ENCODE measurements at places on chromosomes 2 and 18.
A peak's percentile ranks its signal among the peaks of the same experiment; 100 is the strongest.

- H3K27ac ChIP-seq, result no peak overlapping the region
- H3K4me1 ChIP-seq, result peaks cover 6% of the 10 kb centered on the region
- DNase-seq, result no peak
- no peak overlapping the region for H3K4me3 ChIP-seq
- peaks cover 10% of the 10 kb centered on the region for H3K36me3 ChIP-seq
Measured at GRCh38 chr2:201759567-201759966, 21.2 kb downstream of the ALS2 start.

DNA sequence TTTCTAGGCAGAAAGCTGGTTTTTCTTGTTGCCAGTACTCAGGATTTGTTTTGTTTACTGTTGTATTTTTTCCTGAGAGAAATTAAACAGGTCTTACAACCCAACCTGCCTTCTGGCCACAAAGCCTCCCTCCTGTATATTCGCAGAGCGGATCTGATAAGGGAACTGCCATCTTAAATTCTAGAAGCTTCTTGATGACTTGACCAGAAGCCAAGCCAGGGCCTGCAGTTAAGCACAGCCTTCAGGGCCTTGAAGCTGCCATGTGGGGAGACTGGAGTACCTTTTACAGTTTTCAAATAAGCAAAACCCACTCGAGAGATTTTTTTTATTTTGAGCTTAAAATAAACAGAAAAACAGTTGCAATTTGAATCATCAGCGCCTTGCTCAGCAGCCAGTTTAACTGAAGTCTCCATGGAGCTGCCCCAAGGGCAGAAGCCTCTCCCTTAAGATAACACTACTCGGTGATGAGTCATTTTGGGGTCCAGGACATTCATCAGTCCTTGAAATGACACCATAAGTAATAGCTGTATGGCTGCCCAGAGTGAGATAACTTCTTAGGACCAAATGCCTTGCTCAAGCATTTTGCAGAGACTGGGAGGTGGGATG, 51.5 kb upstream of the PHLPP1 start:
- H3K4me1 ChIP-seq, result peaks cover 15% of the 10 kb centered on the region
- DNase-seq, result peak; percentile 80
- no peaks in the 10 kb centered on the region for H3K27me3 ChIP-seq
- no peaks in the 10 kb centered on the region for H3K36me3 ChIP-seq

GRCh38 chr2:85259101-85259590, 68.6 kb downstream of the TGOLN2 start:
- DNase-seq, result peak; percentile 41
- peaks cover 21% of the 10 kb centered on the region for H3K4me1 ChIP-seq
- H3K27me3 ChIP-seq, result no peaks in the 10 kb centered on the region
- no peak overlapping the region for H3K27ac ChIP-seq
- H3K36me3 ChIP-seq, result no peaks in the 10 kb centered on the region

DNA sequence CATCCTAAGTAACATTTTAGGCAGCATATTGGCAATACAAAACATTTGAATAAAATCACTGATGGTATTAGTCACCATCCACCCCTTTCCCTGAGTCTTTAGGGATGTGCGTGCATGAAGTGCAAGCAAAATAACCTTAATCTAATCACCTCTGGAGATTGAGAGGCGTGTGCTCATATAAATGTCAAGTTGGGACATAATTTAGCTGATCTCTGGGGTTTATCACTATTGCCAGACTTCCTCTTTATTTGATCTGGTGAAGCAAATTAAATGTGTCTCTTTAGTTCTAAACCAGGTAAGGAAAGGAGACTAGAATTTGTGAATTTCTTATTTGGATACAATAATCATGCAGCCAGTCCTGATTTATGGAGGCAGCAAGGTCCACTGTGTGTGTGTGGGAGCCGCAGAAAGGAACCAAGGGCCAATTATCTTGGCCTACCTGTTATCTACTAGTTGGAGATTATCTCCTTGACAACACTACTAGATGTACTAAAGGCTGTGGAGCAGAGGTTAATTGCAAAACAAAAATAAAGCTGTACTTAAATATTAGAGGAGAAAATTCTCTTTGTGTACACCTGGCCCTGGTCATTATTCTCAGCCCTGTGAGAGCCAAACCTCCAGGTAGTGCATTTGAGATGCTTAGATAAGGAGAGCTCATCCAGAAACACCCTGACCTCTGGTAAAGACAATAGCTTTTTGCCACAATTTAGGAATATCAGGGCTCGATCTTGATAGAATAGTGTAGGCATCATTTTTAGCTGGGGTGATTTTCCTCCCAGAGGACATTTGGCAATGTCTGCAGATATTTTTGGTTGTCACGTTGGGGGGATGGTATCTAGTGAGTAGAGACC, 78.2 kb downstream of the HRH4 start:
- no peak overlapping the region for H3K27ac ChIP-seq
- H3K36me3 ChIP-seq, result no peaks in the 10 kb centered on the region
- H3K4me1 ChIP-seq, result no peaks in the 10 kb centered on the region
- H3K4me3 ChIP-seq, result no peak overlapping the region
- no peak for DNase-seq

GRCh38 chr2:120817136-120817955, 81.7 kb downstream of the GLI2 start:
- H3K27ac ChIP-seq, result no peak overlapping the region
- no peaks in the 10 kb centered on the region for H3K27me3 ChIP-seq
- no peak overlapping the region for H3K4me3 ChIP-seq
- peaks cover 12% of the 10 kb centered on the region for H3K4me1 ChIP-seq
- DNase-seq, result no peak

- no peaks in the 10 kb centered on the region for H3K27me3 ChIP-seq
- no peak overlapping the region for H3K4me3 ChIP-seq
- peaks cover 8% of the 10 kb centered on the region for H3K4me1 ChIP-seq
- no peaks in the 10 kb centered on the region for H3K36me3 ChIP-seq
Measured at GRCh38 chr2:13923823-13924222, 708.7 kb upstream of the LRATD1 start.

DNA sequence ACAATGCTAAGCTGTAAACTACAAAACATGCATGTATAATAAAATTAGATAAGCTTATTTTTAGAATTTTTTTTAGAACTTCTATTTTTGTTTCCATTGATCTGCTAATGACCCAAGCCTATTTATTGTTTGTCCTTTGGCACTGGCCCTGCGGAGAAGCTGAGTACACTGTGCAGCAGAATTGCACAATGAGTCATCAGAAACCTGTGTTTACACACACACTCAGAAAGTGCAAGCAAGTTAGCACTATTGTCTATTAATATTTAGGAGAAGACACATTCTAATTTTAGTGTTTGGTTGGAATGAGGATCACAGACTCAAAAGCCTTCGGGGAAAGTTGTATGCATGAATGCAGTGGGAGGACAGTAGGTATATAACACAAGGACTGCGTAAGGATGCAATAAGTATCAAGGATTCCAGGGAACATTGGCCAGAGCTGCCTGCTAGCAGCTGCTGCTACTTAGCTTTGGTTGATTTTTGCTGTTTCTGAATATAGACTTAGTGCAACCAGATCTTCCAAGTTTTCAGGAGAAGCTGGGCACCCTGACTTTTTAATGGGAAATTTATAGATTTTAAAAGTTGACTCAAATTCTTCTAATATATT, 128.2 kb downstream of the KCNH7 start:
- H3K4me3 ChIP-seq, result no peak overlapping the region
- peaks cover 23% of the 10 kb centered on the region for H3K27me3 ChIP-seq
- DNase-seq, result peak; percentile 50
- H3K27ac ChIP-seq, result no peak overlapping the region

GRCh38 chr2:208266936-208267335, 881 bp downstream of the PIKFYVE start:
- 0 out of 2 replicates have a peak, but pooled peaks cover 4% of the 10 kb centered on the region for H3K36me3 ChIP-seq
- peak; percentile 43 for DNase-seq
- H3K27me3 ChIP-seq, result no peaks in the 10 kb centered on the region
- H3K4me1 ChIP-seq, result peaks cover 23% of the 10 kb centered on the region
- peak overlapping the region; percentile 50 for H3K27ac ChIP-seq

DNA sequence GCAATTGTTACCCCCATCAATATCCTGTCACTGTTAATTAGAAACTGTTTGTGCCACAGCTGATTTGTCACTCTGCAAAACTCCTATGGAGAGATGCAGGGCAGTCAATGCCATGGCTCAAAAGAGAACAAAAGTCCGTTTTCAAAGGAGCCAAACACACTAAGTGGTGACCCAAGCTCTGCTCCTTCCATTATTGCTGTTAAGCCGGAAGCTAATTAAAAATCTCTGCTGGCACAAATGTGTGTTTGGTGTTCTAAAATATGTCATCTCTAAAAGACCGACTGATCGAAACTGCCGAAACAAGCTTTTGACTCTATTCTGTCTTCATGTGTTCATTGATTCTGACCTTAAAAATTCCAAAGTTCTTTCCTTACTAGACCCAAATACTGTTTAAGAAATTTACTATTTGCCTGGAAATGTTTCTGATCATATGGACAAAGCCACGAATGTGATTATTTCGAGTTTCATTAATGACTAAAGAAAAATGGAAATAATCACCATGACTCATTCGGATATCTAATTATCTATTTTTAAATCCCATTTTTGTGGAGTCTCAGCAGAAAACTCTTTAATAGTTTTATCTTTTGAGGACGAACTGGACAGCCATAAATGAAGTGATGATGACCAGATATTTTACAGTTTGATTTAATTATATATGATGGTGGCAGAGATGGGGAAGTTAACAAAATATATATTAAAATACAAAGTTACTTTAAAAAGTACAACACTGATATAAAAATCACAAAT, 287.6 kb downstream of the SOCS6 start:
- DNase-seq, result no peak
- no peak overlapping the region for H3K27ac ChIP-seq
- no peak overlapping the region for H3K4me3 ChIP-seq
- no peaks in the 10 kb centered on the region for H3K36me3 ChIP-seq

GRCh38 chr18:25743646-25744151, 346.7 kb downstream of the SS18 start:
- H3K27me3 ChIP-seq, result peaks cover 43% of the 10 kb centered on the region
- H3K36me3 ChIP-seq, result no peaks in the 10 kb centered on the region
- no peak overlapping the region for H3K27ac ChIP-seq
- no peaks in the 10 kb centered on the region for H3K4me1 ChIP-seq
- H3K4me3 ChIP-seq, result no peak overlapping the region

DNA sequence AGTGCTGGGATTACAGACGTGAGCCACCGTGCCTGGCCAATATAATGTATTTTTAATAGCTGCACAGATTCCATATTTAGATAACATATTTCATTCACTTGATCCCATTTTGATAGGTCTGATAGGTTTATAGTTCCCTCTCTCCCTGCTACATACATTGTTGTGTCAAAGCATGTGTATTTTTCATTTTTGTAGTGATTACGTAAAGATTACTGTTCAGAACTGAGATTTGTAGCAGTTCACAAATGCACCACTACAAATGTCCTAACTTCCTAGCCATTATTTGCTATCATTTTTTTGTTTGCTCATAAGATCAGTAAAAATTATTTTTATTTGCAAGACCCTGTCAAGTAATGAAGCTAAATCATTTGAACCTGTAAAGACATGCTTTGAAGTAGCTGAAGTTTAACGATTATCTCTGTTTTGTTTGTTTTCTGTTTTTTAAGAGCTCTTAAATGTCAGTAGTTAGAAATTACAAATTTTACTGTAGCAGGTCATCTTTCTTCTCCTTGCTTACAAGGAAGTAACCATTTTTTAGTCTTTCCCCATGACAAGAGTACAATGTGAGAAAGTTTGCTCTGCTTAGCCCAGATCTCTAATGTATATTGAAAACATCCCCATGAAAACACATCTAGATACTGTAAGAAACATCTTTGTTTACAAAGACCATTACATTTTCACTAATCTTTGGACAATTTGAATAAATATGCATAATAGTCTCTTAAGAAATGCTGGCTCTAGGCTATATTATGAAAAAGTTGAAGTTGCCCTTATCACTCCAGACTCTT, 54.1 kb downstream of the EML4 start:
- H3K27me3 ChIP-seq, result no peaks in the 10 kb centered on the region
- H3K4me1 ChIP-seq, result 0 out of 2 replicates have a peak, but pooled peaks cover 8% of the 10 kb centered on the region
- no peak overlapping the region for H3K27ac ChIP-seq
- no peak overlapping the region for H3K4me3 ChIP-seq

GRCh38 chr2:107364361-107364950, 462.2 kb upstream of the RGPD4 start:
- no peak overlapping the region for H3K4me3 ChIP-seq
- peaks cover 39% of the 10 kb centered on the region for H3K27me3 ChIP-seq
- H3K4me1 ChIP-seq, result no peaks in the 10 kb centered on the region
- DNase-seq, result no peak
- no peaks in the 10 kb centered on the region for H3K36me3 ChIP-seq

GRCh38 chr2:72011791-72012190, 135.9 kb downstream of the CYP26B1 start:
- no peak overlapping the region for H3K4me3 ChIP-seq
- no peaks in the 10 kb centered on the region for H3K36me3 ChIP-seq
- H3K4me1 ChIP-seq, result no peaks in the 10 kb centered on the region
- H3K27me3 ChIP-seq, result no peaks in the 10 kb centered on the region

DNA sequence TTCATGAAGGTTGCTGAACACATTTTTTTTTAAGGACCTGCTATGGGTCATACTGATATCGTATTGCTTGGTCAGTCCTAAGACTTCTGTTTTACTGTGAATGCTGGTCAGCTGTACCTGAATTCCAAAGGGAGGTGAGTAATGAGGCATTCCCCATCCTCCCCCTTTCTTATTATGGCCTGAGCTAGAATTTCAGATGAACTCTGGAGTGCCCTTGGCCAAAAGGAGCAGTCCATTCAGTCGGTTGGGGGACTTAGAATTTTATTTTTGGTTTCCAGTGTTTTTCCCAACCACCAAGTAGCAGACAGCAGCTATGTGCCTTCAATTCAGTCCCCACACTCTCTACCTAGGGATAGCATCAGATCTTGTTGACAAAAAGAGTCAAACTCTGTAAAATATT, 26.9 kb upstream of the PDCL3 start:
- H3K4me3 ChIP-seq, result no peak overlapping the region
- no peaks in the 10 kb centered on the region for H3K36me3 ChIP-seq
- peak; percentile 9 for DNase-seq

- H3K27me3 ChIP-seq, result no peaks in the 10 kb centered on the region
- H3K4me1 ChIP-seq, result no peaks in the 10 kb centered on the region
- no peak overlapping the region for H3K4me3 ChIP-seq
- H3K27ac ChIP-seq, result no peak overlapping the region
Measured at GRCh38 chr2:45554742-45555140, 56.3 kb downstream of the SRBD1 start.

DNA sequence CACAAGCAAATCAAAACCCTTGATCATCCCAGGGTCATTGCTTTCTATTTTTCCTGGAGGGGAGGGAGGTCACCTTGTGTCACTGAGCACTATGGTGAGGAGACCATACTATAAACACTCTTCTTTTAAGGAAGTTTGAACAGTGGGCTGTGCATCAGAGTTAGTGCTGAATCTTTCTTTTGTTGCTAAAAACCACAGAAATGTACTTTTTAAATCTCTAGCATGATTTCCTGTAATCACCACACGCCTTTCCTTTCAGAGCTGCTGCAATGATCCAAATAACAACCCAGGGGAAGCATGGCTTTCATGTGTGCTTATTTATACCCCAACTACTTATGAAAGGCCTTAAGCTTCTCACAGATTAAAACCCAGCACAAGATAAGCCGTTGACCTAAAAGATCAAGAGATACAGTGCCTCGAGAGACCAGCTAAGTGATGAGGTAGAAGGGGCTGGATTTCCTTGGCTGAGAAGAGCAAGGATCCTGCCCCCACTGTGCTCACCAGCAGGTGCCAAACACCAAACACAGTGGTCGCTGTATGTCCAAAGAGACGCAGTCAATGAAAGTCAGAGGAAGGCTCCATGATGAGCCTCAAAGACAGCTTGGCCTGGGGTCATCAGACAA, 34.7 kb downstream of the TRABD2A start:
- no peak overlapping the region for H3K27ac ChIP-seq
- H3K4me3 ChIP-seq, result no peak overlapping the region
- no peaks in the 10 kb centered on the region for H3K36me3 ChIP-seq
- no peaks in the 10 kb centered on the region for H3K27me3 ChIP-seq

All from PC-3 (cell line).